ENCODE measurements at places on chromosomes 3 and 15.
A peak's percentile ranks its signal among the peaks of the same experiment; 100 is the strongest.

DNA sequence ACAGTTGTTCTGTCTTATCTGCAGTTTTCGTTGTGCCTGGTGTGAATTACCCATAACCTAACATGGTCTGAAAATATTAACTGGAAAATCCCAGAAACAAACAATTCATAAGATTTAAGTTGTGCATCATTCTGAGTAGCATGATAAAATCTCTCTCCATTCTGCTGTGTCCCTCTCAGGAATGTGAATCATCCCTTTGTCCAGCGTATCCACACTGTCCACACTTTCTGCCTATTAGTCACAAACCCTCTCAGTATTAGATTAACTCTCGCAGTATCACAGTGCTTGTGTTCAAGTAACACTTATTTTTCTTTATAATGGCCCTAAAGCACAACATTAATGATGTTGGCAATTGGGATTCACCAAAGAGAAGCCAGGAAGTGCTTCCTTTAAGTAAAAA lies 203.2 kb downstream of the CGGBP1 start:
- no peak for DNase-seq

- DNase-seq = peak; percentile 71
These were observed at the start of gene USF3 for GRCh38 chr3:113695786-113696645. USF3 (minus strand) TSS chr3:113696642; CDS start chr3:113674878, 21,764 bp downstream.

DNA sequence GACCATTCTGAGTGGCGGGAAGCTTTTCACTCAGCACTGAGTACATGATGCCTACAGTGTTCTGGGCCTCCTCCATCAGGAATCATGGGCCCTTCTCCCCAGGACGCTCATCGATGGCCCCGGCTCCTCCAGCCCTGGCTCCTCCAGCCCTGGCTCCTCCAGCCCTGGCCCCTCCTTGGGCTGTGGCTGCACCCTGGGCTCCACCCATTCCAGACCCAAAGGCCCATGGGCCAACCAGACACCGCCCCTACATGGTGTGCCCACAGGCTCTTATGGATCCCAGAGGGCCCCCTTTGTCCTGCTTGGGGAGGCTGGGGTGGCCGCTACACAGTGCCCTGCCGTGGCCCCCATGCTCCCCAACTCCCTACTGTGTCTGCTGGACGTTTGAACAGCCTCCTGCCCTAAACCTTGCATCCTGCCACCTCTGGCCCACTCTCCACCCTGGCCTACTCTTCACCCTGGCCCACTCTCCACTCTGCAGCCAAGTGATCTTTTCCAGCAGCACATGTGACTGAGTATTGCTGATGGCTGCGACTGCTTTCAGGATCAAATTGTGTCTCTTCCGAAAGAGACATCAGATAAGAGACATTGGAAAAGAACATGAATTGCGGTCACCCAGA lies 57.9 kb downstream of the APBA2 start:
- DNase-seq = no peak

- no peak for DNase-seq
These were observed 359.6 kb upstream of the NECTIN3 start for GRCh38 chr3:110711851-110712516.

DNA sequence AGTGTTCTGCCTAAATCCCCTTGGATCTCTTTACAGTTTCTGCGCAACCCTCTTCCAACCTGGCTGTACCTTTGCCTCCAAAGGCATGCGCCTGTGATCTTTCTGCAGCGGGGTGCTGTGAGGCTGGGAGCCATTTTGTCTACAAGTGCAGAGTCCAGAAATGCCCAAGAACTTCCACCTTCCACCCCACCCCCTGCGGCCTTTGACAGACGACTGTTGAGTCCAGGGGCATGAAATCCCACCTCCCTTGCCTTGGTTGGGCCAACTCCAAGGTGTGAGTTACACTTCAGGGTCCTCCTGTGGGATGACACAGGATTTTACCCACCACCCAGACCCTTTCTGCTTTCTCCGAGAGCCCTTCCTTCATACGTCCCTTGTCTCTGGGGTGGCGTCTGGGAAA lies 24.1 kb downstream of the HRH1 start:
- no peak for DNase-seq
